ENCODE measurements at places on chromosomes 4 and X.

DNA sequence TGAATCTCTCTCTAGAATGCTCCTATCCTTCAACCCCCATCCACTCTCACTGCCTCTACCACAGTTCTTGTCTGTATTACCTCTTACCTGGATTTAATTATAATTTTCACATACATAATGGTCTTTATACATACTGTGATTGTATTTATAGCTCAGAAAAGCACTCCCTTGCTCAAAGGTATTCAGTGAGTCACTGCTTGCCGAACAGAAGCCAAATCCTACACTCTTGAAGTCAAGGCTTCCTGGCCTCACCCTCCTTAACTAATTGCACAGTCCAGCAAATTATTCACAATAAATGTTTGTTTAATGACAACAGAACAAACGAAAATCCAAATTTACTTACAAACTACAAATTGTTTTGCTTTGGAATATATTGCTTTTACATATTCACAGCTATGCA is 159.5 kb downstream of the KLHL13 start:
- no peak for DNase-seq

DNA sequence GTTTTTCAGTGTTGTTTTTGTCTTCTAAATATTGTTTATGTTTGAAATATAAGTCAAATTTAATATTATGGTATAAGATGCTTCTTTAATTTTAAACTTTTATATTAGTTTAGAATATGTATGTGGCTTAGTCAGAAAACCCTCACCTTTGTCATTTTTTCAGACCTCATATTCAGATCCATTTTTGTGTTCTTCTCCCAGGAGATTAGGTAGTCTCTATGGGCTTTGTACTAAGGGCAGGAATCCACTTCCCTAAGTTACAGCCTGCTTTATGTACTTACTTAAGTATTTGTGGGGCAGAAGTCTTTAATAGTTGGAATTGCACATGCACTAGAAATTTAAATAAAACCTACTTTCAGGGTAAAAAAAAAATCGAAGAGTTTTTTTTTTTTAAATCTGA is 63.5 kb upstream of the TENM3 start:
- no peak for DNase-seq

DNA sequence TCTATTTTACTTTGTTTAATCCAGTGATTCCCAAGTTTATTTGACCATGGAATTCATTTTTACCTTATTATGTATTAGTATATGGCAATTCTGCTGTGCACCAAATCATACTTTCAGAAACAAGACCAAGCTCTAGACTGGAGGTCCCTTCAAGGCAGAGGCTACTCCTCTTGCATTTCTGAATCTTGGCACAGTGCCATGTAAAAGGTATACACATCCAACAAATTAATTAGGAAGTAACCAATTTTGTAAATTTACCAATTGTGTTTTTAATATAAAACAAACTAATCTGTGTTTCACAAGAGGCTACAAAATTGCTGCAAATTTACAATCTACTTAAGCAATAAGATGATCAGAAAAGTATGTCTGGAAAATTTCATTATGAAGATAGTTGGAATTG is 712.2 kb upstream of the HS3ST1 start:
- DNase-seq = no peak

GRCh38 chrX:29852767-29853166 is 362.6 kb upstream of the MAGEB2 start:
- no peak for DNase-seq

DNA sequence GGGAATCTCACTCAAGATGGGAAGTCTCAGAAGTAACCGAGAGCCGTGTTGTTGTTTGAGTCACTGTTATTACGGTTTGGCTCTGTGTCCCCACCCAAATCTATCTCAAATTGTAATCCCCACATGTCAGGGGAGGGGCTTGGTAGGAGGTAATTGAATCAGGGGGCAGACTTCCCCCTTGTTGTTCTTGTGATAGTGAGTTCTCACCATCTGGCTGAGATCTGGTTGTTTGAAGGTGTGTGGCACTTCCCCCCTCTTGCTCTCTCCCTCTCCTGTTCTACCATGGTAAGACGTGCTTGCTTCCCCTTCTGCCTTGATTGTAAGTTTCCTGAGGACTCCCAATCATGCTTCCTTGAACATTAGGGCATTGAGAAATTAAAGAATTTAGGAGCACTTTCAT is 37.0 kb downstream of the HAND2 start:
- no peak for DNase-seq

DNA sequence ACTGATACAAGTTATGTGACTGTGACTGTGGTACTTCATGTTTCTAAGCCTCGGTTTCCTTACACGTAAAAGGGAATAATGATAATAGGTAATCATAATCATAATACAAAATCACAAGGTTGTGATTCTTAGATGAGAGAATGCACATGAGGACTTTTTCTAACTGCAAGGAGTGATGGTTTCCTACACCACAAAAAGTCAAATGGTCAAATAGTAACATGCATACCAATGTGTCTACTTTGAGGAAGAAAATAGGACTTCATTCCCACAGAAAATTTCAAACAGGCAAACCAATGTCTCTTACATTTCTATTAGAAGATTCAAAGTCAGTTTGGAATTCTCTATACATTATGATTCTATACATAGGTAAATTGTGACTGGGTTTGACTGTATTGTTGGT is 368.7 kb upstream of the FTHL17 start:
- DNase-seq = no peak

- no peak for DNase-seq
Observed at GRCh38 chr4:125681240-125681639, 366.5 kb downstream of the FAT4 start.

DNA sequence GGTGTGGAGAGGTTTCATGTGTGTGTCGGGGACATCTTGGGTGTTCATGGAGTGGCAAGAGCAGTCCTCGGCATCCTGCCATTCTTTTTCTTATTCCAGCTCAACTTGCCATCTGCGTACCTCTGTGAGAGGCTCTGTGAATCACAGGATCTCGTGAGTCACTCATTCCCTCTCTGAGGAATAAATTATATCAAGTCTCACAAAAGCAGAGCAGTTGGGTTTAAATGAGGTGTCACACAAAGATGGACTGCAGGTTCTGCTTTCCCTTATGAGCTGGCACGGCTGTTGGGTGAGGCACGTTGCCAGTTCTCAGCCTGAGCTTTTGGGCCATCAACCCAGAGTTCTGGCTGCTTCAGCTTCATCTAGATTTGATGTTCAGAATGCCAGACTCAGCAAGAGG is 6.8 kb upstream of the OCIAD2 start:
- no peak for DNase-seq

GRCh38 chrX:30612250-30612655 is 34.7 kb upstream of the TASL start:
- no peak for DNase-seq

DNA sequence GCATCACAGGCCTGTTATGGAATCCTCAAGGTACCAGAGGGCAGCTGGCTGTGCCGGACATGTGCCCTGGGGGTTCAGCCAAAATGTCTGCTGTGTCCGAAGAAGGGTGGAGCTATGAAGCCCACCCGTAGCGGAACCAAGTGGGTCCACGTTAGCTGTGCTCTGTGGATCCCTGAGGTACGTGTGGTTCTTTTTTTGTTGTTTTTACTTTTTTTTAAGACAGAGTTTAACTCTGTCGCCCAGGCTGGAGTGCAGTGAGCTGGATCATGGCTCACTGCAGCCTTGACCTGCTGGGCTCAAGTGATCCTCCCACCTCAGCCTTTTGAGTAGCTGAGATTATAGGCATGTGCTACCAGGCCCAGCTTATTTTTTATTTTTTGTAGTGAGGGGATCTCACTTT is 46.1 kb downstream of the JADE1 start:
- no peak for DNase-seq

DNA sequence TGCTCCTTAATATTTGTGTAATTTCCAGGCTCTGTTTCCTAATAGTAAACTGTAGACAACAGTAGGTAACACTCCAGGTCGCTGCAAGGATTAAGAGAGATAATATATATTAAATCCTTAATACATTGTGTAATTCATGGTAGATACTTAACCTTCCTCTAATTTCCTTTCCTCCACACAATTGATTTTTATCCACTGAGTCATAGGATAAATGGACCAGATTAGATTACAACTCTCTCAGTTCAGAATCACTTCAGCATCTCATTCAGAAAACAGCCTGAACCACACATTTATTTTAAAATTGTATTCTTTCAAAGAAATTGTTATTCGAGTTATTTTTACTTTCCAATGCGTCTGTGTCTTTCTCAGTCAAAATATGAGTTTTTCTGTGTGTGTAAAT is 17.1 kb downstream of the GK2 start:
- DNase-seq = no peak

DNA sequence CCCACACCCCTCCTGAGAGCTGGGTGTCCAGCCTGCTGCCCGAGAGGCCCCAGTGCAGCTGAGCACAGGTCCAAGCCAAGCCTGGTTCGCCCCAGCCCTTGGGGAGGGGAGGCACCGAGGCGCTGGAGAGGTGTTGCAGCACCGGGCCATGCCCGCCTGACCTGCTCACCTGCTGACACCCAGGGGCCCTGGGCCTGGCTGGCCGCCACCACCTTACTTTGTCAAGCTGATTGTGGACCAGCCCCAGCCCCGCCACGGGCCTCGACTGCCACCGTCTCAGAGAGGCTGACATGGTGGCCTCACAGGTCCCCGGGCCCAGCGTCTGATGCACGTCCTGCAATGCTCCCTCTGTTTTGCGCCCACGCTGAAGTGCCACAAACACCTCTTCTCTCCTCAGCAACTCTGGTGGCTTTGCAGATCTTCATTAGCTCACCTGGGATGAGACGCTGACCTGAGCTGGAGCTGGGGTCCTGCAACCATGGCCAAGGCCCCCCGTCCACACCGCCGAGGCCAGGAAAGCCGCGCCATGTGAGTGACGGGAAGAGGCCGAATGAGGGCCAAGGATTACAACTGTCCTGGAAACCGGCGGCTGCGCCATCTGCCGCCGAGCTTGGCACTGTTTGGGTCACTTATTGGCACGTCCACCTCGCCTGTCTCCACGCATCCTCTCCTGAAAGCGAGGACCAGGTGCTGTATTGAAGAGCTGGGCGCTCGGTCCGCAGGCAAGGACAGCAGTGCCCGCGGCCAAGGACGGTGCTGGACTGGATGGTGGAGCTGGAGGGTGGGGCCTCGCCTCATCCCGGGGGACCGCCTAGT is 7.6 kb downstream of the CPLX1 start:
- DNase-seq = no peak

GRCh38 chr4:83316459-83317165 is 18.0 kb downstream of the HPSE start:
- DNase-seq = no peak

DNA sequence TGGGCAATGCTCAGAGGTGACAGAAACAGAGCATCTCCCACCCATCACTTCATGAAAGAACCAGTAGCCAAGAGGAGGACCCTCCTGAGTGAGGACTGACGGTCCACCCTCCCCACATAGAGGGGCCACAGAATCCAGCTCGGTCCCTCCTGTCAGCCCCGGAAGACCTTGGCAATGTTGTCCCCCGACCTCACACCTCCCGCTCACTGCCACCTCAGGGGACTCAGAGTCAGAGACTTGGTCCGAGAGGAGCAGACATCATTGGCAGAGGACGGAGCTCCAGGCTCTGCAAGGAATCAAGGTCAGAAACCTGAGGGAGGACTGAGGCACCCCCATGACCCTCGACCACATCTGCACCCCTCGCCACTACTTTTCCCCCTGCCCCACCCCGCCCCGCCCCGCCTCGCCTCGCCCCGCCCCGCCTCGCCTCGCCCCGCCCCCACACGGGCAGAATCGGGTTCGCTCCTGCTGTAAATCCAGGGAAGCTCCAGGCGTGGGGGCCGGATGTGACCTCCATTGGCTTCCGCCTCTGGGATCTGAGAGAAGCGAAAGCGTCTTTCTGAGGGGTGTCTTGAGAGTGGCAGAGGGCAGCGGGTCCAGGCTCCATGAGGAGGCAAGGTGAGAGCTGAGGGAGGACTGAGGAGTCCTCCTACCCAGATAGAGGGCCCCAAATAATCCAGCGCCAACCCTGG is at the start of gene MAGEA11:
Gene MAGEA11 (plus strand): TSS at position 516 of the 692 bp plus-strand sequence. CDS start 1,100 bp downstream, outside the sequence.
- no peak for DNase-seq

GRCh38 chrX:11588097-11588496 is 77.6 kb downstream of the ARHGAP6 start:
- no peak for DNase-seq

GRCh38 chrX:38982370-38982769 is 181.1 kb downstream of the MID1IP1 start:
- DNase-seq = no peak

- no peak for DNase-seq
Observed at GRCh38 chr4:75968084-75968483, 22.7 kb downstream of the SDAD1 start.

GRCh38 chr4:155497306-155497705 is 120.5 kb upstream of the MAP9 start:
- no peak for DNase-seq

DNA sequence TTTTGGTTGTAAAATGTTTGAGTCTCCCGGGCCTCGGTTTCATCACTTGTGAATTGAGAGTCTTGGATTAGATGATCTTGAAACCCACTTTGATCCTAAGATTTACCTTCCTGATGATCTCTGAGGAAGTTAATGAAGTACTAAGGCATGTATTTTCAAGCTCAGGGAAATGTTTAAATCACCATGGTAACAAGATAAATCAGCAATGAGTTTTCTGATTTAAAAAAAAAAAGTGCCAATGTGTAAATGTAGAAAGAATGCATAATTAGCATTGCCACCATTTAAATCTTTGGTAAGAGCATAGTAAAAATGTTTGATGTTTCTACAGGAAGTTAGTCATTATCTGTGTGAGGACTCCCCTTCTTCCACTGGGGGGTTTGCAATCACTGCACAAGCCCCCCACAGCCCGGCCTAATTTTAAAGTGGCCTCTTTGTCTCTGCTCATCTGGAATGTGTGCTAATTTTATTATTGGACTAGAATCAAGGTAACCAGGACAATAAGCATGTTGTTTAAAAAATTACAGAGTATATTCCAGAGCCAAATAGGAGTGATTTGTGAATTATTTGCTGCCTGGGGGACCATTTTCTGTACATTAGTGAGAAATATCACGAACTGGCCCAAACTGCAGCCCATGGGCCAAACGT is 93.6 kb downstream of the SLC34A2 start:
- DNase-seq = no peak

GRCh38 chrX:68647156-68647957 is at the start of gene STARD8:
TSS of gene STARD8 (plus strand) at chrX:68647666. CDS start at chrX:68647883, 217 bp downstream.
- DNase-seq = no peak

GRCh38 chrX:49627086-49627777 is 28.4 kb downstream of the GAGE1 start:
- peak; percentile 3 for DNase-seq

GRCh38 chrX:155874571-155875244 is 6.4 kb upstream of the VAMP7 start:
- DNase-seq = no peak

- DNase-seq = no peak
Observed at GRCh38 chr4:8694651-8695151, 102.1 kb downstream of the CPZ start.

DNA sequence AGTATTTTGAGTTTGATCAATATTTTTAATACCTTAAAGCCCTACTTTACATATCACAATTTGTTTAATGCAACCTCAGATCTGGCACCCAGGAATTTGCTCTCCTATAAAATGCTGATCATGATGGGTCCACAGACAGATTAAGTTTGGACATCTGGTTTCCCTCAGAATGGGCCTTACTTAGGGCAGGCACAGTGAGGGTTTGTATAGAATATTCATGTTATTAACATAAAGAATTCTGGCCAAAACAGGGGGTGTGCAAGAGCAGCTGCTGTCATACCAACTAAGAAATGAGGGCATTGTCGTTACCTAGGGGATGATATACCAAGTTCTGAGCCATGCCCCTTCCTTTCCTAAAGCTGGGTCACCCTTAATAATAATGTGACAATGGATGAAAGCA is 37.5 kb upstream of the CENPU start:
- no peak for DNase-seq

- no peak for DNase-seq
Observed at GRCh38 chr4:88171206-88171605, 12.8 kb upstream of the ABCG2 start.

All from stimulated activated CD8-positive, alpha-beta memory T cell treated with anti-CD3 and anti-CD28 coated beads, Interleukin-7, amount 100 ng/mL, for 4 hours (primary cell).